ENCODE measurements at places on chromosomes 4 and X.

GRCh38 chr4:163948920-163949455, 454.5 kb downstream of the TMA16 start:
- no peak for DNase-seq

DNA sequence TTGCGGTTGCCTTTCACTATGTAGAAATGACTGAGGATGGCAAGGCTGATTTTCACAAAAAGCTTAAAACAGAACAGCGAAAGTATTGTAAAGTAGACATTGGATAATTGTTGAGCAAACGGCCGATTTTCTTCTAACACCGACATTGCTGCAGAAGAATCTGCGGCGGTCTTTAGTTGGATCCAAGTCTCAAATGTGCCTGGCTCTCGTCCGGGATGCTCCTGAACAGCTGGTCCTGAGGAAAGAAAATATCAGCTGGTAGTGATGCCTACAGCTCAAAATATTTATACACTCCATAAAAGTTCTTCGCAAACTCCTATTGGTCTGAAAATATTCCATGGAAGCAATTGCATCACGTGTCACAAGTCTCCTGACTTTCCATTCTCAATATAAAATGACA, at the start of gene ASB5:
TSS of gene ASB5 (minus strand) at position 260 of the 400 bp plus-strand sequence. CDS start at position 146, 114 bp downstream.
- DNase-seq = no peak

GRCh38 chrX:47264483-47265173, 31.8 kb downstream of the USP11 start:
- no peak for DNase-seq

DNA sequence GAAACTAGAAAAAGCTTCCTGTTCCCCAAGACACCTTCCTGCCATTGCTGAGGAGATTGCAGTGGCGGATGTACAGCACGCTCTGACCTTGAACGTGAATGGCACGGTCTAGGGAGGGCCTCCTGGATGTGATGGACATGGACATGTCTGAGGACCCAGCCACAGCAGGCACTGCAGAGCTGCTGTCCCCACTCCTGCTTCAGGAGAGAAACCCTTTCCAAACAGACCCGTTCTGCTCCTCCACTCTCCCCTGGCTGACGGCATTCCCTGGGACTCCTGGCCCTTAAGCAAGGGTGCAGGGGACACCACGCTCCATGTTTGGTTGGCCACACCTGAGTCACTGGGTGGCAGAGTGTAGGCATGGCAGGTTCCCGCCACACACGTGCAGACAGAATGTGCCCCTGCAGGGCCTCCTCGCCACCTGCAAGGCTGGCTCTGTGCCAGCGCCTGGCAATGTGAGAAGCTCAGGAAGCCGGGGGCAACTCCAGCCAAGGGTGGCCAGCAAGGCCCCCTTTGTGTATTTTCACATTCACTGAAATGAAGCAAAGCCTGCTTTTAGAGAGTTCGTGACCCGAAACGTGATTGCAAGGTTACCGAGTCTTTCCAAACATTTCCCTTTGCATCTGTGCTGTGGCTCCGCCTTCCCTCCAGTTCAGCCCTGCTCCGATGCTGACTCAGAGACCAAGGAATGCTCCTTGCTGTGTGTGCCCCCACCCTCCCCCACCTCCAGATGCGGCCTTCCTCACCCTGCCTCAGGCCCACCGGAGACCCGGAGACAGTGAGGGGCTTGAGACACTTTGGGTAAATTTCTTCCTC, 46.1 kb downstream of the HTRA3 start:
- peak; percentile 89 for DNase-seq

GRCh38 chr4:7374571-7374970, 60.2 kb downstream of the PSAPL1 start:
- no peak for DNase-seq

- no peak for DNase-seq
Observed at GRCh38 chr4:89681219-89681618, 155.7 kb downstream of the SNCA start.

- no peak for DNase-seq
Observed at GRCh38 chr4:173860094-173860493, 330.1 kb upstream of the HAND2 start.

DNA sequence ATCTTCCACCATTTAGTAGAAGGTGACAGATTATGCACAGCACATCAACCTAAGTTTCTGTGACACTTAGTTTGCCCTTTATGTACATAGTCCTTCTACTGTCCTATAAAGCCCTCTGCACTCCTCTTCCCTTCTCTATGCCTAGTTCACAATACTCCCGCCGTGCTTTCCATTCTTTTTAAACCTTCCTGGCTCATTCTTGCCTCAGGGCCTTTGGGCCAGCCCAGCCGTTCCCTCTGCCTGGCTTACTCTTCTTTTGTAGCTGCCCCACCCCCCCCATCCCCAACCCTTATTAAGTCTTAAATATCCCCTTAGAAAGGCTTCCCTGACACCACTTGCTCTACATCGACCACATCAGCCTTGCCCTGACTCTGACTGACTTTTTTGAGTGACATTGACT, 33.0 kb downstream of the SGMS2 start:
- no peak for DNase-seq

- DNase-seq = no peak
Observed at GRCh38 chr4:67885762-67886161, 2.0 kb upstream of the TMPRSS11D start.

GRCh38 chr4:171025343-171025742, 787.9 kb upstream of the GALNTL6 start:
- DNase-seq = no peak

DNA sequence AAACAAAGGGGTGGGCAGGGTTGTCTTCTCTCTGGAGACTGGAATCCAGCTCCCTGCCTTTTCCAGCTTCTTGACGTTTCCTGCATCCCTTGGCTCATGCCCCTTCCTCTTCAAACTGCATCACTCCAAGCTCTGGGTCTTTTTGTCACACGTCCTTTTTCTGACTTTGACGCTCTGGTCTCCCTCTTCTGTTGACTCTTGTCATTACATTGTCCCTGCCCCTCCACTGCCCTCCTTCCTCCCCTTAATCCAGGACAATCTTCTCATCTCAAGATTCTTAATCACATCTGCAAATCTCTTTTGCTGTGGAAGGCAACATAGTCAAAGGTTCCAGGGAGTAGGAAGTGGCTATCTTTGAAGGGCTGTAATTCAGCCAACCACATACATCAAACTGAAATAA, 178.3 kb downstream of the TMA16 start:
- DNase-seq = no peak

GRCh38 chr4:161252520-161253141, 911.2 kb downstream of the FSTL5 start:
- DNase-seq = no peak

Measured in left renal pelvis (tissue), 4 donors.